ENCODE measurements at places on chromosomes 3 and 15.

- DNase-seq: no peak
Measured at GRCh38 chr3:122074621-122075265, 19.6 kb downstream of the CD86 start.

GRCh38 chr15:56964182-56964581 lies 45.7 kb downstream of the TCF12 start:
- no peak for DNase-seq

GRCh38 chr3:78873641-78874040 lies 894.2 kb downstream of the ROBO1 start:
- no peak for DNase-seq

- DNase-seq: no peak
Measured at GRCh38 chr3:121948641-121949040, 54.4 kb downstream of the SLC15A2 start.
